ENCODE measurements at places on chromosomes 6 and 20.

GRCh38 chr20:16350465-16350864 is 222.8 kb downstream of the KIF16B start:
- DNase-seq, result no peak

DNA sequence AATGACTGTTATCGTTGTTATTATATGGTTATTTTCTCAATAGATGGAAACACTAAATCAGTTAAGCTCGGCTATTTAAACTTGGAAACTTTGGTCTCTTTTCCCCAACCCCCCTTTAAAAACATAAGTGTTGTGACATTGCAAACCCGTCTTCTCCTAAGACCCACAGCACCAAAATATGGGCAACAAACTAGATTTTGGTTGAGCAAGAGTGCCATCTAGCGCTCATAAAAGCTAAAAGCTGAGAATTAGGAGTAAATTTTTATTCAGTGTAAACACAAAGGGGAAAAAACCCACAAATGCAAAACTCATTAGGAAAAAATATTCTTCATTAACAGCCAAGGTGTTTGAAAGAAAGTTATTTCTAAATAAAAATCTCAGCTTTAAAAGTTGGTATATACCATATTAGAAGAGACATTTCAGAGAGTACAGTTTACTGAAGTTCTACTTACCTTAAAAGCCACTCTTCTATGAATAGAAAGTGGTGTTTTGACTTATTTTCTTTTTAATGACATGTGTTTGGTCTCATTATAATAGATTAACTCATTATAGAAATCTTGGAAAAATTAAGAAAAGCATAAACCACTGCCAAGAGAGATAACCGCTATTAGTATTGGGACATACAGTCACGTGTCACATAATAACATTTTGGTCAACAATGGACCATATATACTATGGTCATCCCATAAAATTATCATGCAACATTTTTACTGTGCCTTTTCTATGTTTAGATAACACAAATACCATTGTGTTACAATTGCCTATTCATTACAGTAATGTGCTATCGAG is 21.1 kb downstream of the SESN1 start:
- DNase-seq, result peak; percentile 87

DNA sequence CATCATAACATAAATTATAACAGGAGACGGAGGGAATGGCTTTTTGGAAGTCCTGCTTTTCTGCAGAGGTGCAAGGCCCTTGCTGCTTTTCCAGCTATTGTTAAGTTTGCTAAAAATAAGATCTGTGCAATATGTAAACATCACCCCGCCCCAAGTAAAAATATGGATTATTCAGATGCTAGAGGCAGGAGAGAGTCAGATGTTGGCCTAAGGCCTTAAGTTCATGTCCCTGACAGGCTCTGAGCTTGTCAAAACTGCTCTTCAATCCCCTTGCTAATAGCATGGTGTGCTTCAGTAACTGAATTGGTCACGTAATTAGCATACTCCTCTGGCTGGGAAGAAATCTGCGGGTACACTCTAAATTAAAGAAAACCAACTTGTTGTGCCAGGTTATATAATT is 147.5 kb downstream of the BMP2 start:
- DNase-seq, result no peak

GRCh38 chr6:12968839-12969558 is 252.4 kb downstream of the PHACTR1 start:
- no peak for DNase-seq

DNA sequence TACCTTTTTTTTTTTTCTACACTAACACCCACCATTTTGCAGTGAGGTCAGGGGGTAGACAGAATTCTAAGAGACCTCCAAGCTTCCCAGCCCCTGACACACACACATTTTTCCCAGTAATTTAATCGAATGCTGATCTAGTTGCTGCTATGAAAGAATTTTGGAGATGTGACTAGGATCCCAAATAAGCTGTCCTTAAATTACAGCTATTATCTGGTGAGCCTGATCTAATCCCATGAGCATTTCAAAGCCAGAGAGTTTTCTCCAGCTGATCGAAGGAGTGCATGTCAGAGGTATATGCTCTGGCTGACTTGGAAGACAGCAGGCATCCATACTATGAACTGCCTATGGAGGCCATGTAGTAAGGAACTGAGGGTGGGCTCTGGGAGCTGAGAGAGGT is 503.8 kb upstream of the MARCKS start:
- no peak for DNase-seq

GRCh38 chr20:51542033-51542570 is 417 bp downstream of the NFATC2 start:
- no peak for DNase-seq

DNA sequence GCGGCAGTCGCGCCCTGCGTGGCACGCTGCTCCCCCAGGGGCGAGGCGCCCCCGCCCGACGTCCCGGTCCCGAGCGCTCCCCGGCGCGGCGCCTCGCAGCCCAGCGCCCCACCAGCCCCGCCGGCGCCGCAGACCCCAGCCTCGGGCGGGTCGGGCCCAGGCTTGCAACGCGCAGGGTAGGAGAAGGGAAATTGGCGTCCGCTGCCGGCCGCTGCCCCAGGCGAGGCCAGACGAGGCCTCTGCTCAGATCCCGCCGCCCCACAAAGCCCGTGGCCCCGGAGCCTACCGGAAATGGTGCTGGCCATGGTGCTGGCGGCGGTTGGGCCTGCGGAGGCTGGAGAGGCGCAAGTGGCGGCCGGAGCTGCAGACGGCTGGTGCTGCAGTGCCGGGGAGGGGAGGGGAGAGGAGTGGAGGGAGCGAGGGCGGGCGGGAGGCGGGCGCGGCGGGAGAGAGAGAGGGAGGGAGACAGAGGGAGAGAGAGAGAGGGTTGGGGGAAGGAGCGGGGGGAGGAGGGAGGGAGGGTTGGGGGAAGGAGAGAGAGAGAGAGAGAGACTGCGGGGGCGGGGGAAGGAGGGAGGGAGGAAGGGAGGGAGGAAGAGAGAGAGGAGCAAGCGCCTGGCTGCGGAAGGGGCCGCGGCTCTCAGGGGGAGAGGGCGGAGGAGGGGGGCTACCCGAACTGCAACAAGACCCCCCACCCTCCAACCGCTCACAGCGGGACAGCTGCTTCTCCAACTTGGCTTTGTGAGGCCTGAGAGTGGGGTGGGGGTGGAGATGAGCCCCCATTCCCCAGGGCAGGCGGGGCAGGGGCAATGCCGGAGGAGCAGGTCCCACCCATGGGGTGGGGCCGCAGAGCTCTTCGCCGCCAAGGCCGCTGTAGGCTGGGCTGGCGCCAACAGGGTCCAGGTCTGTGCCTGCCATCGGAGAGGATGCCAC is at the start of gene STMN3:
TSS of gene STMN3 (minus strand) at position 384 of the 933 bp plus-strand sequence. CDS start at position 305, 79 bp downstream.
- peak; percentile 91 for DNase-seq

- peak; percentile 89 for DNase-seq
Observed at GRCh38 chr6:15491255-15491985, 171.4 kb downstream of the DTNBP1 start.

DNA sequence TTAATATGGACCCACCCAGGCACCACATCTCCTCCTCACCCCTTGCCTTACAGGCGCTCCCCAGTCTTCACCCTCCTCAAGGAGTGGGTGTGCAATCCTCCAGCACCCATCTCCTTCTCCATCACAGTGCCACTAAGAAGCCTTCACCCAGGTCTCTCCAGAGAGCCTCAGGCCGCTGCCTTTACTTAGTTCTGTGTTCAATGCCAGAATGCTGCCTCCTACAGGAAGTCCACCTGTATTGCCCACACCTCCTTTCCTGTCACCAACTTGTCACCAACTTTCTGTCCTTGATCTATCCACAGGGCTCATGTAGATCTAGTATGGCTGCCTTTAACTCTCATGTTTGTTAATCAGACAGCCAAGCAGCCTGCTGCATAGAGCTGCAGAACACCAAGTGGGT is 586 bp upstream of the LST1 start:
- DNase-seq, result no peak

DNA sequence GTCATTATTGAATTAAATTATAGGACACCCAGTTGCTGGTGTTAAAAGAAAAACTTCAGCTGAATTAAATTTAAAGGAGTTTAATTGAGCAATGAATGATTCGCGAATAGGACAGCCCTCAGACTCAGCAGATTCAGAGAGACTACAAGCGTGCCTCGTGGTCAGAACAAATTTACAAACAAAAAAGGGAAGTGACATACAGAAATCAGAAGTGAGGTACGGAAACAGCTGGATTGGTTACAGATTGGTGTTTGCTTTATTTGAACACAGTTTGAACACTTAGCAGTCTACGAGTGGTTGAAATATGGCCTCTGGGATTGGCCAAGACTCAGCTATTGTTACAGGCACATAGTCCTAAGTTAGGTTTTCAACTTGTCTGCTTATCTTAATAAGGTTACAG is 25.8 kb upstream of the TNFRSF21 start:
- DNase-seq, result no peak

DNA sequence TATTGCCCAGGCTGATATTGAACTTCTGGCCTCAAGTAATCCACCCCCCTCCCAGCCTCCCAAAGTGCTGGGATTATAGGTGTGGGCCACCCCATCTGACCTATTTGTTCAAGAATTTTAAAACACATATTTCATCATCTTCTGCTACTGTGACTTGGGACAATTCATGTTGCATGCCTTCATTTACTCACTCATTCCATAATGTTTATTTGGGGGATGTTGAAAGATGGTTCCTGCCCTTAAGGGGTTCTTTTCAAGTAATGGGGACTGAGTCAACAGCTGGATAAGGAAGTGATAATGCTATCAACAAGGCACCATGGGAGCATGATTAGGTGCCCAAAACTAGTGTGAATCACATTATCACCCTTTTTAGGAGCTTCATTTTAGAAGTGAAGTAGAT is 62.0 kb downstream of the CRYBG1 start:
- DNase-seq, result no peak

DNA sequence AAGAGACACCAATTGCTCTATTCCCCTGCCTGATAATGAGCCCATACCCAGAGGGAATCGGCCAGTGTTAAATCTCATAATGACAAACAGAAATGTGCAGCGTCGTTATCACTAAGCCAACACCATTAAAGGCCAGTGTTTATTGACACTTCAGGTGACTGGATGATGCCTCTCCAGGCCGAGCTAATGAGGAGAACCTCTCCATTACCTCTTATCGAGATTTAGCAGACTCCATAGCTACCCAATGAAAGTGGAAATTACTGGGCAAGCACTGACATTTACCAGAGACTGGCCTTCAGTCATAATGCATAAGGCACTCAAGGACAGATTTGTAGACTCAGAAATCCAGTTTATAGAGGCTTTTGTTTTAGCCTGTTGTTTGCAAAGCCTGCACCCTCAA is 669.5 kb downstream of the MAFB start:
- no peak for DNase-seq
